WTC11 (cell line): ENCODE measurements at places on chromosomes 5 and 9.

- no peak for DNase-seq
Measured at GRCh38 chr5:14125262-14125661, 17.9 kb upstream of the TRIO start.

- DNase-seq, result no peak
Measured at GRCh38 chr9:4020038-4020754, 279.7 kb downstream of the GLIS3 start.

DNA sequence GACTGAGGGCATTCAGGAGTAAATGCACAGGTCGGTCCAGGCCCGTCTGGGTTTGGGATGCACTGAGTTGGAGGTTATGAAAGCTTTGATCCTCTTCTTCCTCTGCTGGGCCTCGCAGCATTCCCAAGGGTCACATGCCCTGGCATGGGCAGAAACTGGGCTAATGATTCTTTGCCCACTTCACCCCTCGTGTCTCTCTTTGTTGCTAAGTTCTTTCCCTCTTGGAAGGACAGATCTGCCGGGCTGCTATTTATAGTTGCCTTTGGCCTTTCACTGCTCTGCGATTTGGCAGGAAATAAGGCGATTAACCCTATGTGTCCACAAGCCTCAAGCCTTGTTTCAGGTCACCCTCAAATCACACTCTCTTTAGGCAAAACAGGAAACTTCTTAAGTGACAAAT lies 66.9 kb downstream of the ENTREP1 start:
- no peak for DNase-seq

DNA sequence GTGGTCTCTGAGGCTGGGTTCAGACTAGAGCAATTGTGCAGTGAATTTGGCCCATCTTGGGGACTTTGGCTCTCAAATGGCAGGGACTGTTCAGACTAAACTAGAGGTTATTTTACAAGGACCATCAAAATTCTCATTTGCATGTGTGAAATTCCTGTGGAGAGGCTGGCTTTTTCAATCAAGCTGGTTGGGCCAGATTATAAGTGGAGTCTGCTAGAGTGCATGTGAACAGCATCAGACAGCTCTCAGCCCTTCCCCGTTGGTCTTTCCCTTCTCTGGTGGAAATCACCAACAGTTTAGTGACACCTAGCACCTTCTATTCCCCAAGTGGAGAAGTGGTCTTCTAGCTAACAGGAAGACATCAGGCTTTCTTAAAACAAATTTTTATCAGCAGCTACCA lies 301.3 kb downstream of the CWC27 start:
- DNase-seq, result no peak

GRCh38 chr9:116499434-116499833 lies 187.7 kb upstream of the TRIM32 start:
- DNase-seq, result no peak

DNA sequence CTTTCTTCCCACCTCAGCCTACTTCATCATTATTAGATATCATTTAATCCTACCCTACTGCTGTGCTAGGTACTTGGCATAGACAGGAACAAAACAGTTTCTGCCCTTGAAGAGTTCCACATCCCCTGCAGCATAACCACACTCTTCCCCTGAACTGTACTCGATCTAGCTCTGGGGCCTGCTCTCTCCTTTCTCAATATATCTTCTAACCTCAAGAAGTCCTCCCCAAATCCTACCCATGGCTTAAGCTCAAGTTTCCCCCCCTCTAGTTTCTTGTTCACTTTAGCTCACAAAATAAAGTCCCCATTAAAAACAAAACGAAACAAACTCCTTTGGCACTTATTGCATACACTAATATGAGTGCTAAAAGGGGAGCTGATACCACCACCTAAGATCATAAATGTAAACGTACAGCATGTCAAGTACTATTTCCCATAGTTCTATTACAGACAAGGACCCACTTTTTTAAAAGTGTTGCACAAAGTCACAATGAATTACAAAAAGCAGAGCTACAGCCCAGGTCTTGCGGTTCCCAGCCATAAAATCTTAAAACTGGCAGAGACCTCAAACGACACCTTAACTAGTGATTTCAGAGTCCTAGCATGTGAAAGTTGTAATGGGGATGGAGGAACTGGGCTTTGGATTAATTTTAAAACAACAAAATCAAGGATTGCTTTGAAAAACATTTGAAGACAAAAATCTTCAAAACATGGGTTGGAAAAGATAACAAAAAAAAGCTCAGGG lies 80.7 kb downstream of the PTPDC1 start:
- DNase-seq, result no peak

- DNase-seq, result no peak
Measured at GRCh38 chr5:44933686-44934085, 124.9 kb downstream of the MRPS30 start.

DNA sequence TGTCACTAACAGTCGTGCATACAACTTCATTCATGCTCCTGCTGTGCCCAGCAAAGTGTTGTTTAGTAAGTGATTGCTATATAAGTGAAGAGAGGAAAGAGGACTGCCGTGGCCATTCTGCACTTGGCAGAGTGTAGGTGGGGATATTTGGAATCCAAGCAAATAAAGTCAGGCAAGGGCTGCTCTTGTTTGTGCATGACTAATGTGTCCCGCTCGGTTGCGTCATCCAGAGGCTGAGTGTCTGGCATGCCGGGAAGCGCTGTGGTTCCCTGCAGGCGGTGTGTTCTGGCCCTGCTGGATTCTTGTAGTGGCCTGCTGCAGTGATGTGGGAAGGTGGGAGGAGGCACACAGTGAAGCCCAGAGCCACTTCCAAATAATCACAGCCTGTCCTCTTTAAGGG lies 136.9 kb upstream of the ANKH start:
- peak; percentile 36 for DNase-seq
